ENCODE measurements at places on chromosomes 13 and 19.
A peak's percentile ranks its signal among the peaks of the same experiment; 100 is the strongest.

- no peak for DNase-seq
Observed at GRCh38 chr19:5891572-5891937, 12.0 kb downstream of the NDUFA11 start.

- no peak for DNase-seq
Observed at GRCh38 chr13:82147526-82147925, 1734.7 kb downstream of the SLITRK1 start.

GRCh38 chr19:46306501-46306900 lies 9.7 kb downstream of the HIF3A start:
- DNase-seq: no peak

- DNase-seq: no peak
Observed at GRCh38 chr19:41932259-41932719, 4.0 kb upstream of the ERFL start.

- DNase-seq: peak; percentile 6
Observed at GRCh38 chr13:38814331-38814730, 127.5 kb downstream of the FREM2 start.

- no peak for DNase-seq
Observed at GRCh38 chr19:12946731-12947496, 1.3 kb downstream of the RAD23A start.

- no peak for DNase-seq
Observed at GRCh38 chr13:107834281-107834680, 381.1 kb downstream of the LIG4 start.

DNA sequence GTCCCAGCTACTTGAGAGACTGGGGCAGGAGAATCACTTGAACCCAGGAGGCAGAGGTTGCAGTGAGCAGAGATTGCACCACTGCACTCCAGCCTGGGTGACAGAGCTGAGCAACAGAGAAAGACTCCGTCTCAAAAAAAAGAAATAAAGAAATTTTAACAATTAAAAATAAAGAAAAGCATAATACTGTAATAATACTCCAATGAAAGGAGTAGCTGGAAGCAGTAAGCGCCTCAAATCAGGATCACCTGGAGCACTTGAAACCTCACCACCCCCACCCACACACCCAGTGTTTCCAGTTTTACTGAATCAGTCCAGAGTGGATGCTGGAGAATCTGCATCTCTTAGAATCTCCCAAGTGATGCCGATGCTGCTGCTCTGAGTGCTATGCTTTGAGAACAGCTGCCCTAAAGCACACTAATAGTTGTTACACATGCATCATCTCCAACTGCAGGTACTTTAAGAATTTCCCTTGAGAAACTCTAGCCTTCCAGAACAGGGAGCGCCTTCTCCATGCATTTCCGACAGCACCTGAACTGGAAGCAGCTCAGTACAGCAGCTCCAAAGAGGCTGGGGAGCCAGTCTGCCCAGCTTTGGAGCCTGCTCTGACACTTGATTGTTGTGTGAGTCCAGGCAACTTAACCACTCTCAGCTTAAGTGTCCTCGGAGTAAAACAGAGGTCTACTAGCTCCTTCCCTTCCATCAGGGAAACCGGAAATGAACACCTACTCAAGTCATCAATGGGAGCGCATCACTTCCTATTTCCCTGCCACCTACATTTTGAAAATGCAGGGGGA lies 2.9 kb downstream of the ABCC4 start:
- no peak for DNase-seq

- no peak for DNase-seq
Observed at GRCh38 chr19:54905803-54906511, at the start of gene NCR1. NCR1 (plus strand) TSS chr19:54906148; CDS start chr19:54906188, 40 bp downstream.

- DNase-seq: peak; percentile 88
Observed at GRCh38 chr19:54168174-54168917, 4.6 kb downstream of the TMC4 start.

GRCh38 chr13:113825841-113826240 lies 38.0 kb downstream of the GAS6 start:
- no peak for DNase-seq

DNA sequence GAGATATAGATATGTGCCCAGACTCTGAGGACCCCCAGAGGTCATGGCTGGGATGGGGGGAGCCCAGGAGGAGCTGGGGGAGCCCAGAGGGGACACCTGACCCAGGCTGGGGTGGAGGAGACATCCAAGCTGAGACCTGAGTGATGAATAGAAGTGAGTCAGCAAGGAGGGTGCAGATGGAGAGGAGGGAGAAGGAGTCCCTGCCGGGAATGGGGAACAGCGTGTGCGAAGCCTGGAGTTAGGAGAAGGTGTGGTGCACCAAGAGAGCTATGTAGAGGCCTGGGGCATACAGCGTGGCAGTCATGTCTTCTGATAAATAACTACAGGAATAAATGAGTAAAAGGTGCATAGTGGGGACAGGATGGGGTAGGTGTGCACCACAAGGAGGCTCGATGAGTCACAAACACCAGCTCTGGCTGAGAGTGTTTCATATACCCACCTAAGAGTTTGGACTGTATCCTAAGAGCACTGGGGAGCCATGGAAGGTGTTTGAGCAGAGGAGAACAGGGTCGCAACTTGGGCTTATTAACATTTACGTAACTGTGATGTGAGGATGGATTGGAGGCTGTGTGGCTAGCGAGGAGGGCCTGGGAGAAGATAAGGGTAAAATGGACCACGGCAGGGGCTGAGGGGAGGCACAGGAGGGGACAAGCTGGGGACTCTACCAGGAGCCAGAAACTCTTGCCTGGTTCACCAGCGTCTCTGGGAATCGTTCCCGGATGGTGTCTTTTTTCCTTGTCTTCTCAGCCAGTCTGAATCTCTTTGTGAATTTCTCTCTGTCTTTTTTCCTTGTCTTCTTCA lies 1.4 kb downstream of the CEACAM18 start:
- DNase-seq: no peak

DNA sequence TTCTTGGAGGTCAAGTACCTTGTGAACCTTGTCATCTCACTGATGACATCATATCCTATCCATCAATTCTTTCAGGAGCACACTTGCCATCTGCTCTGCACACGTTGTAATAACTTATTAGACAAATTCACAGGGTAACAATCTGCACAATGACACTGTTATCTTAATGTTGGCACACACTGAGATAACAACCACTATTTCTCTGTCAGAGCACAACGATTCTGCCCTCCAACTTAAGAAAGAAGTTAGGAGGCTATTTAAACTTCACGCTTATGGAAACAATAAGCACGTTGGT lies 351.3 kb downstream of the DACH1 start:
- no peak for DNase-seq

DNA sequence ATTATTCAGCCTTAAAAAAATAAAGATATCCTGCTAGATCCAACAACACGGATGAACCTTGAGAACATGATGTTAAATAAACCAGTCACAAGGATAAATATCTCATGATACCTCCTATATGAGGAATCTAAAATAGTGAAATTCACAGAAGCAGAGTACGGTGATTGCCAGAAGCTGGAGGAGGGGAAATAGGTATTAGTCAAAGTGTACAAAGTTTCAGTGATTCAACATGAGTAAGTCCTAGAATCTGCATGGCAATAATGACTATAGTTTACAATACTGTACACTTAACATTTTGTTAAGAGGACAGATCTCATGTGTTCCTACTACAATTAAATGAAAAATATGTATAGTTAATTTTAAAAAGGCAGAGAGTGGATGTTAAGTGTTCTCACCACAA lies 206.6 kb upstream of the SLC10A2 start:
- no peak for DNase-seq

GRCh38 chr13:91141543-91142061 lies 205.9 kb upstream of the MIR17HG start:
- DNase-seq: no peak

- no peak for DNase-seq
Observed at GRCh38 chr19:646779-647565, 7.3 kb downstream of the FGF22 start.
